ENCODE measurements at places on chromosomes 13 and 19.

DNA sequence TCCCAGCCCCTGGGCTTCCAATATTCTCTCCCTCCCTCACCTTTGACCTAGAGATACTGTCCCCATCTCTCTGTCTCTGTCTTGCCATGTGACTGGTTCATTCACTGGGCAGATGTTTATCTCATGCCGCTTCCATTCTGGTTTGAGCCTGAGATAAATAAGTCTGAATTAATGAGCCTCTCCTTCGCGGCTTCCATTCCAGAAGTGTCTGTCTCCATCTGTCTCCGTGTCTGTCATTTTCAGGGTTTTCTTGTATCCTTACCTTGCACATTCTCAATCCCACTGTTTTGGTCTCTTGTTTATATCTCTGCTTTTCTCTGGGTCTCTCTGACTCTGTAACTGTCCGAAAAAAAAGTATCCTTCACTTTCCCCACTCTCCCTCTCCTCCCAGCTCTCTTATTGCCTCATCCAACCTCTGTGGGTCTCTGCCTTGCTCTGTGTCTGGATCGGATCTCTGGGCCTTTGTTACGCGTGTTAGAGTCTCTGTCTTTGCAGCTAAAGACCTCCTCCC, 4.3 kb downstream of the SPHK2 start:
- no peak for DNase-seq

DNA sequence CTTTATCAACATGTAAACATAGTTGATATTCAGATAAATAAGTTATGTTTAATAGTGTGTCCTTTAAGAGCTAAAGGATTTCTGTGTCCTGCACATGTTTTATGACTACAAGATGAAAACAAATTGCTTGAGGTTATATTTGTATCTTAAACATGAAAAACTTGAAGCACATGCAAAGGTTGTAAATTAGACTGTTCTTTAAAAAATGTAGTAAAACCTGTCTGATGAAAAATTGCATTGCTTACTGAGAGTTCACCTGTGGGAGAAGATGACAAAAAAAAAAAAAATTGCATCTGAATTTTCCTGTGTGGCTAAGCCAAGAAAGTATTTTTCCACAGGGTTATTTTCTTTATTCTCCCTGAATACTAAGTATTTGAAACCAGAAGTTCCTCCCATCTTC, 25.7 kb upstream of the LMO7 start:
- DNase-seq = no peak

- no peak for DNase-seq
Measured at GRCh38 chr19:1340681-1341469, 42.8 kb upstream of the NDUFS7 start.

DNA sequence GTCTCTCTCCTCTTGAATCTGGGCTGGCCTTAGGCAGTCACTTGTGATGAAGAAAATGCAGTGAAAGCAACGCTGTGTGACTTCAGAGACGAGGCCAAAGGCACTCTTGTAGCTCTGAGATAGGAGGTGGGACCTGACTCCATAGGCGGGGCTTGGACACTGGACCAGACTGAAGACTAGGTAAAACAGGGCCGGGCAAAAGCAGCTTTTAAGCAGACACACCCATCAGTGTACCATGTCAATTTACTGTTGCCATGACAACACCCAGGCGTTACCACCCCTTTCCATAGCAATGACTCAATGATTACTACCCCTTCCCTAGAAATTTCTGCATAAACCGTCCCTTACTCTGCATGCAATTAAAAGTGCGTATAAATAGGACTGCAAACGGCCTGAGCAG, 6.6 kb upstream of the EID2 start:
- no peak for DNase-seq

DNA sequence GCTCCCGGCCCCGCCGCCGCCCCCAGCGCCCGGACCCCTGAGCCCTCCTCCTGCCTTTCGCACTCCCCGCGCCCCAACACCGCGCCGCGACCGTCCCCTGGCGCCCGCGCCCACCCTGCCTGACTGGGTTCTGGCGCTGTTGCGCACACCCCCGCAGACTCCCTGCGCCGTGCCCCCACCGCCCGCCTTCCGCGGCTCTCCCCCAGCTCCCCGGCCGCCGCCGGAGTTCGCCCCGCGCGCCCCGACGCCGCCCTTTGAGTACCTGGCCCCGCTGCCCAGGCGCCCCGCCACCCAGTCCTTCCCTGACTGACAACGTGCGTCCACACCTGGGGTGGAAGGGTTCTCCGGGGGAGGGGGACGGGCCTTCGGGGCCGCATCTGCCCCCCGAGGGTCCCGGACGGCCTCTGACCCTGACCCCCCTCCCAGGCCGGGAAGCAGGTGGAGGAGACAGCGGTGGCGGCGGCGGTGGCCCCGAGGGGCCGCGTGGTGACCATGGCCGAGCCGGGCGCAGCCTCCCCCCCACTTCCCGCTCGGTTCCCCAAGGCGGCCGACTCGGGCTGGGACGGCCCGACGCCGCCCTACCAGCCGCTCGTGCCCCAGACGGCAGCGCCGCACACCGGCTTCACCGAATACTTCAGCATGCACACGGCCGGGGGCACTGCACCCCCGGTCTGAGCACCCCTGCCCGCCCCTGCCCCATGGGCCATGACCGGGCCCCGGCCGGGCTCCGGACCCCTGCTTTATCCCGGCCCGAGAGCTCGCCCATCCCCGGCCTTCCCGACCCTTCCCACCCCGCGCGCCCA, 1.4 kb upstream of the MEGF8 start:
- DNase-seq = peak; percentile 42

DNA sequence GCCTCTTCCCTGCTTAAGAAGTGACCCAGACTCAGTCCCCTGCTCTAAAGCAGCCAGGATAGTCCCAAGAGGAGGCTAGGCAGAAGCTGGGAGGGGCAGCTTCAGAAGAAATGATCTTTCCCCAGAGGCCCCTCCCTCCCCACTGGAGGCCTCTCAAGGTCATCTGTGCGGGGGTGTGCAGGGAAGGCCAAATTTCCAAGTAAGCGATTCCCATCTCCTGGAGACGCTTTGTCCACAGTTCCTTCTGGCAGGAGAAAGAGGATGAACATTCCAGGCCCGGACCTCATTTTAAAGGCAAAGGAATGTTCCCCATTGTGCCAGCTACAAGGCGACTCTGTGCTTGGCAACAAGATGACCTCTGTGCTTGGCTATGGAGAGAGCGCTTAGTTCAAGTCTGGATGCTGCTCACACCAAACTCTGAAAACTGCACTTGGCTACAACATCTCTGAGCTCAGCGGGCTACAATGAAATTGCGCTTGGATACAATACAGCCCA, 23.5 kb downstream of the COL5A3 start:
- peak; percentile 56 for DNase-seq

DNA sequence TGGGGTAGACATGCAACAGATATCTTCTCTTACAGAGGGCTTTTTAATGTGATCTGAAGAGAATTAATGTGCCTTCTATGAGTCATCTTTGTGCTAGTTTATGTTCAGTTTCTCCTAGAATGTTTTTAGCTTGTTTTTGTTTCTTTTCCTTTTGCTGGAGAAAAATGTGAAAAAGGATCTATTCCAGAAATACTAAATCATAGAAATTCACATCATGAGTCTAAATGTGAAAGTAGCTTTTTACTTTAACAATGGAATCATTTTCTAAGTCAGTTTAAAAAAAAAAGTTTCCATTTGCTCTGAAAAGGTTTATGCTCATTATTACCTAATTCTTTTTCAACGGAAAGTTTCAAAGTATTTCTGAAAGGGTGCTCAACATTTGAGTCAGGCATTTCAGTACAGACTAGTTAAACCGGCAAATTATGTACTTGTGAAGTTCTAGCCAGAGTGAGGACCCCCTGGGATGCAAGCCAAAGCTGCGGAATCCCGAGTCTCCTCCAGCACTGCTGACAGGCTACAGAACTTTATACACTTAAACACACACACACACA, 72.9 kb downstream of the SPATA13 start:
- no peak for DNase-seq

DNA sequence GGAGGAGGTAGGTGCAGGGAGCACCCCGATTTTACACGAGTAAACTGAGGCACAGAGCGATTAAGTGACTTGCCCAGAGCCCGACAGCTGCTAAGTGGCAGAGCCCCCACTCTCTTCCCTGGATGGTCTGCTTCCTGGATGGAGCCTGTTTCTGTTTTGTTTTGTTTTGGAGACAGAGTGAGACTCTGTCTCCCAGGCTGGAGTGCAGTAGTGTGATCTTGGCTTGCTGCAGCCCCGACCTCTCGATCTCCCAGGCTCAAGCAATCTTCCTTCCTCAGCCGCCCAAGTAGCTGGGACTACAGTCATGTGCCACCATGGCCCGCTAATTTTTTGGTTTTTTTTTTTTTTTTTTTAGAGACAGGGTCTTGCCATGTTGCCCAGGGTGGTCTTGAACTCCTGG, 17.3 kb downstream of the BICRA start:
- no peak for DNase-seq

GRCh38 chr13:105083992-105084391, 1451.5 kb downstream of the EFNB2 start:
- DNase-seq = no peak

DNA sequence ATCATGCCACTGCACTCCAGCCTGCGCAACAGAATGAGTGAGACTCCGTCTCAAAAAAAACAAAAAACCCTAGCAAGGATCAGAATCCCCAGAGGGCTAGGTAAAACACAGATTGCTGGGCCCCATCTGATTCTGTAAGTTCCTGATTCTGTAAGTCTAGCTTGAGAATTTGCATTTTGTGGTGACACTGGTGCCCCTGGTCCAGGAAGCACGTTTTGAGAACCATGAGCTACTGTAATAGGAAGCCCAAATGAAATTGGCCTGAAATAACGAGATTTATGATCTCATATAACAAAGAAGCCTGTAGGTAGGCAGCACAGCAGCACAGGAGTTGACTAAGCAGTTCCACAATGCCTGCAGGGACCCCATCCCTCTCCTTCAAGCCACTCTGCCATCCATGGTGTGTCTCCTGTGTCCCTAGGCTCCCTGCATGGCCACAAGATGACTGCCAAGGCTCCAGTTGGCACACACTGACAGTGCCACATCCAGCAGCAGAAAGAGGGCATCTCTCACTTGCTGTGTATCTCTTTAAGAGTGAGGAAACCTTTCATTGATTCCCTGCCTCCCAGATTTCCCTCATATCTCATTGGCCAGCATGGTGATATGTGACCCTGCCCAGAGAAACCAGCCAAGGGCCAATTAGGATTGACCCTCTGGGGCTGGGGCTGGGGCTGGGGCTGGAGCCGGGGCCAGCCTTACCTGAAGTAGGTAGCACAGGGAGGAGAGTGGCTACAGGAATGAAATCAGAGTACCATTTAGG, 21.7 kb downstream of the SIPA1L3 start:
- DNase-seq = no peak

DNA sequence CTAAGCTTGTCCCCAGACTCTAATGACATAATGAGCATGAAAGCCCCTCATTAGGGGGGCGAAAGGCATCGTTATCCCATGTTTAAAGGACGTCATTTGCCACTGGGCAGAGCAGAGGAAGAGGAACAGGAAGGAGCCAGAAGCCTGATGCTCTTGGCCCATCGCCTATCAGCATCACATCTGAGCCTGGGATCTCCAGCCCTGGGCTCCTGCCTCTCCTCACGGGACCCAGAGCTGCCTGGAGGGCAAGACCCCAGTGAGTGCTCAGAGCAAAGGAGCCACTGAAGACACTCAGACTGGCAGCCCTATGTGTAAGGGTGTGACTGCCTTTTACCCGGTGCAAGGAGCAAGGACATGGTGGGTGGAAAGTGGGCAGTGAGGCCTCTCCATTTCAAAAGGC, 115.0 kb upstream of the ZNF507 start:
- DNase-seq = no peak

DNA sequence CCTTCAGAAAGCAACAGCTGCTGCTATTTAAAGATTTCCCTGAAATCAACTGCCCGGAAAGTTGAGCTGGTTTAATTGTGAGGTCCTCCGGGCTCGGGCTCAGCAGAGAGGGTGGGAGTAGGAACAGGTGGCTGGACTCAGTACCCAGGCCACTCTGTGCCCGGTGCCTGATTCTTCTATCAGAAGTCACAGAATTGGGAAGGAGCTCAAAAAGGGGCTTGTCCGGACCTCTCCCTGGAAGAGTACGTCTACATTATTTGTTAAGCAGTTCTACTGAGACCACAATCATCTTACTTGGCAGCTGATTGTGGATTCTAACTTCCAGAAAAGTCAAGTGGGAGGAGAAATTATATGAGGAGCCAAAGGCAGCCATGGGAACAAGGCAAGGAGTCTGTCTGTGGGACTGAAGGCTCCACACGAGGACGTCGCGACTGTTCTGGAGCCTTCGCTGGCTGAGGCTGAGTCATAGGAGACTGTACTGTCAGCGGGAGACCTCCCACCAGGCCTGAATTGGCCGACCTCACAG, 91.7 kb upstream of the ANKRD10 start:
- DNase-seq = peak; percentile 78

DNA sequence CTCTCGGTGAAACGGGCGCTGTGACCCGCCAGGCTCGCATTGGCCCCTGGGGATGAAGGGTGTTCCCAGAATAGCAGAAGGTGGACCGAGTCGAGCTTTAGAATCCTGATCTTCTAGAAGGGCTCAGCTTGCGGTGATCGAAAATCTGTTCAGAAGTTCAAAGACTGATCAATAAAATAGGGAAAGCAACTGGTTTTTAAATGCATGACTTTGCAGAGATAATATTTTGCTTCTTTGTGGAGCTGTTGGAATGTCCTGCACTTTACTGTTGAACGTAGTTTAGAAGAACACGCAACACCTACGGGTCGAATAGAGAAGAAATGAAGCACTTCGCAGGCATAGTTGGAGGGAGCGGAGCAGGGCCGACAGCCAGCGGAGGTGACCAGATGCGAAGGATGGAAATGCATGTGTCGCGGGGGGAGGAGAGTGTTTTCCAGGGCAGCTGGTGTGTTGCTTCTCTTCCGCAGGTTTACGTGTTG, 766 bp downstream of the CEBPG start:
- no peak for DNase-seq

DNA sequence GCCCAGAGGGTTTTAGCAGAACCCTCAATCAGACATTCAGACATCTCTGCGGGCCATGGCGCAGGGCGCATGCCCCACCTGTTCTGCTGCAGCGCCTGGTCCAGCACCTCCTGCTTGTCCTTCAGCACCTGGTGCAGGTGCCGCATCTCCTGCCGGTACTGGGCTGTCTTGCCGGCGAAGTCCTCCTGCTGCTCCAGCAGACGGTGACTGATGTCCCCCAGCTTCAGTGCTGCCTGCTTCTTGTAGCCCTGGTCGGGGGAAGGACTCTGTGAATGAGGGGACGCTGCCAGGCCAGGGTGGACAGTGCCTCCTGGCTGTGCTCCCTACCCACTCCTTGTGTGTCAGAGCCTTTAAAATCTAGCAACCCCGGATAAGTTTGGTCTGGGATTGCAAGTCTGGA, 12.2 kb upstream of the SLC7A9 start:
- no peak for DNase-seq

- no peak for DNase-seq
Measured at GRCh38 chr19:44883922-44884321, 7.1 kb upstream of the TOMM40 start.
